ENCODE measurements at places on chromosomes 6 and 20.

GRCh38 chr6:40909811-40910210 is 129.2 kb downstream of the UNC5CL start:
- DNase-seq, result no peak

DNA sequence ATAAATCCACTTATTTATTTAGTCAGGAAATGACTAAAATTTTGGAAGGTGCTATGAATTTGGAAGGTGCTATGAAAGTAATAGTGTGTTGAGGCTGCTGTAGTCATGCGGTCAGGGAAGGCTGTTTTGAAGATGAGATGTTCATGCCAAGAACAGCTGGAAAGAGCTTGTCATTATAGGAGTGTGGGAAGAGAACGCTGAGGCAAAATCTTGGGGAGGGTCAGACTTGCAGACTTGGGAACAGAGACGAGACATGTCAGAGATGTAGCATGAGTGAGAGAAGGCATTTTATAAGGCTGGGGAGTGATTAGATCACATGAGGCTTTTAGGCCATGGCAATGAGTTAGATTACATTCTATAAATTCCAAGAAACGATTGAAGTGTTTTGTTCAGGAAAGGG is 124.0 kb upstream of the B3GAT2 start:
- DNase-seq, result no peak

- no peak for DNase-seq
Observed at GRCh38 chr20:49674383-49675352, 39.0 kb downstream of the B4GALT5 start.

DNA sequence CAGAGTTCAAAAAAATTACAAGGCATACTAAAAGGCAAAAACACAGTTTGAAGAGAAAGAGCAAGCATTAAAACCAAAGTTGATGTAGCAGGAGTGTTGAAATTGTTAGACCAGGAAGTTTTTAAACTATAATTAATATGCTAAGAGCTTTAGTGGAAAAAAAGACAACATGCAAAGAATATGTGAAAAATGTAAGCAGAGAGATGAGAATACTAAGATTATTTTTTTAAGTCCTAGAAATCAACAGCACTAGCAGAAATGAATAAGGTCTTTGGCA is 192.6 kb downstream of the ERMARD start:
- no peak for DNase-seq

DNA sequence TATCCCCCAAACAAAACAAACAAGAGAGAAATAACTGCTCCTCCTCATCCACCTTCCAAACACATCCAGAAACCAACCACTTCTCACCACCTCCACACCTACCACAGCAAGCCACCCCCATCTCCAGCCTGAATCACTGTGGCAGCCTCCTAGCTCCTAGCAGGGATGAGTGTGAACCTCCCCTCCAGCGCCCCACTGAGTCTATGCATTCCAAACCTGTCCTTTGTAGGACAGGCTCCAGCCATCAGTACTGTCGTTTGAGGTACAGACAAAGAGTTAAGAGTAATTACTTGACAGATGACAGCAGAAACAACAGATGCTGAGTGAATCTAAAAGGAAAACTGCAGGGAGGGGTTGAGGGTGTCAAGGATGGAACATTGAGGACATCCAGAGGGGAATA is 2.4 kb downstream of the METTL24 start:
- no peak for DNase-seq

DNA sequence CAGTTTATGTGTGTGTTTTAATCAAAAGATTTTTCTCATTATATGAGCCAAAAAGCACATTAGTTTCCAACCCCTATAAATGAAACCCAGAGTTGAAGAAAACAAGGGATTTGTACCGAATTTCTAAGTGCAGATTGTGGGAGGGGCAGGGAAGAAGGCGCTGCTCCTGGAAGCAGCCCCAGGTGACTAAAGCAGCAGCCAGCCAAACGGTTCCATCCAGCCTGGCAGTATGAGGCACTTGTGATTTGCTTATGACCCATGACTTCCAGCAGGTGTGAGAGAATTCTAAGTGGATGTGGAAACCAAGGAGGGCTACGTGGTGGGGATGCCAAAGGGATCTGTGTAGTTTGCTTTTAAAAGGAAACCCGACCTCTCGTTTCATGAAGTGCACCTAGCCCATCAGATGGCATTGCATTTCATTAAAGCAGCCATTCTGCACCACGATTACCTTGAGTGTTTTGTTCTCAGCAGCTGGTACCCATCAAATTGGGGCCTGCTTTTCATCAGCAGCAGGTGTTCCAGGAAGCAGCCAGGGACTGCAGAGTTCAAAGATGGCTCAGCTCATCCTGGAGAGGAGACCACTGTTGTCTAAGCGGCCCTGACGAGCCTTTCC is 79.1 kb downstream of the DTD1 start:
- DNase-seq, result no peak

- DNase-seq, result no peak
Observed at GRCh38 chr6:126976253-126976797, 142.1 kb upstream of the RSPO3 start.

DNA sequence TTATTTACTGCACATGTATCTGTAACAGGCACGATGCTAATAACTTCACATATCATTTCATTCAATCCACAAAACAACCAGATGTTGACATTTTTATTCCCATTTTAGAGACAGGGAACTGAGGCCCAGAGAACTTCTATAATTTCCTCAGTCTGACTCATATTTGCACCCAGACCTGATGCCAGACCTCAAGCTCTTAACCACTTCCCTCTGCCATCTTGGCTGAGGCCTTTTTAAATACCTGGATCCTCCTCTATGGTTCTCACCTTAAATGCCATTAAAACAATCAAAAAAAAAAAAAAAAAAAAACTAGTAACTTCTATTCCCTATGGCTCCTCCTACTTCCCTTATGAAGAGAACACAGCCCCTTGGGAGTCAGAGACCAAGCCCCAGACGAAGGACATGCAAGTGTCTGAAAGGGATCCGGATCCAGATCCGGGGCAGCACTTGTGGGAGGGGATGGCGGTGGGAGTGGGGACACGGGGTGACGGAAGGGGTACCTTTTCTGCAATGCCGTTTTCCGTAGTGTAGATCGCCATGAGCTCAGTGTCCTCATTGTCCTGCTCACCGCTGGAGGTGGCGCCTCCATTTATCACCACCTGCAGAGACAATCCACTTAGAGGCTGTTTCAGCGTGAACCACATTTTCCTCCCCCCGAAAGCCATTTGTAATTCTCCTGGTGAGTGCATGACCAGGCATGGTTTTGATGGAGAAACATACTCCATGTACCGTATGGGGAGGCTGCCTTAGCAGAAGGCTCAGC is 88.7 kb downstream of the SLC23A2 start:
- no peak for DNase-seq

DNA sequence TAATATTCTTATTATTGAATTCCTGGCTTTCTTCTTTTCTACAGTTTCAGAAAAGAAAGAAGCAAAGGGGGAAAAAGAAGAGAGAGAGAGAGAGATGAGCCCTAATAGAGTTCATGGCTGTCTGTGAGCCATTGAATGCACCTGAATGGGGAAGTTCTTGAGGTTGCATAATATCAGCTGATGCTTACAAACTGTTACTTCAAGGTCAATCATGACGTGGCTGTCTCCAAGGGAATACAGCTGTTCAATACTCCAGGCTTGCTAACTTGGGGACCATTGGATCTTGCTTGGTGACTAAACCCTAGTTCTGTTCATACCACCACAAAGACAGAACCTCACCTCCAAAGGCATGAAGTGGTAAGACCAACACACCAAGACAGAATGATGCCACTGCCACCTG is 180.4 kb downstream of the ADGRG6 start:
- DNase-seq, result no peak

DNA sequence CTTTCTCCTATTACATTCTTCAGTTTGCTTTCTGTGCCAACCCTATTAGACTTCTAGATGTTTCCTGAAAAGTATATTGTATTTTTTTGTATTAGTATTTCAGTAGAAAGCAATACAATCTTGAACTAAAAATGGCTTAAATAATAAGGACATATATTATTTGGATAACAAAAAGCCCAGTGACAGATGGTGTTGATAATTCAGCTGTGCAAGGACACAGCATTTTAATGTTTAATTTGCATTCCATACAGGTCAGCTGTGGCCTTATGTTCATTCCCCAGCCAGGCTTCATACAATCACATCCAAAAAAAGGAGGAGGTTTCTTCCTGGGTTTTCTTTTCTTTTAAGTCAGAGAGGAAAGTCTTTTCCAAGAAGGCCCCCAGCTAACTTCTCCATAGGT is 236.9 kb downstream of the CD109 start:
- no peak for DNase-seq

- no peak for DNase-seq
Observed at GRCh38 chr6:170516783-170517616, 36.1 kb downstream of the PSMB1 start.

DNA sequence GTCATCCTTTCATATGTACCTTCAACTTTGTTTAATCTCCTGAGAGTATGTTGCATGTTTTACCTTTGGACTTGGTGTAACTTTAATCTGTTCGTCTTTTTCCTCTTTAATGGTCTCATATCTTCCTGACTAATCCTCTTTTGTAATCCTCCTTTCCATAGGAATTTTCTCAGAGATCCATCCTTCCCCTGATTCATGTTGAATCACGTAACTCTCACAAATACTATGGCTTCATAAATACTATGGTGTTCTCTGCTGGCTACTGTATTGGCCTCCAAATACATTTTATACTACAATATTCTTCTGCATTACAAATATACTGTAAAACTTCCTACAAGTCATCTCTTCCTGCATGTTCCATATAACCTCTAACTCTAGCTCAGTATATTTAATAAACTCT is 317.7 kb upstream of the ADGRB3 start:
- no peak for DNase-seq

DNA sequence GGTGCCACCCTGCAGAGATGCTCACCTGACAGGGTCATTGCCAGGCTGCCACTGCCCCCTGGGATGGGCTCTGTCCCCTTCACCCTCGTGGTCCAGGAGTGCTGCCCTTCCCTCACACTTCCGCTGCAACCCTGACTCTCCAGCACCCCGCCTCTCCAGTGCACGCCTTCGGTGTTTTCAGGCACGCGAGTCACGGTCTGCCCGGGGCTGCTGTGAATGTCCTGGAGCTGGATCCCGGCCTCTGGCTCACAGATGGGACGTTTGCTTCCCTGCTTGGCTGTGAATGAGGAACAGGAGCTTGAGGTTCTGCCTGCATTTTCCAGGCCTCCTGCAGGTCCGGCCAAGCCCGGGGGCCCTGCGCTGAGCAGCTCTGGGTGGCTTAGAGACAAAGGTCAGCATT is 343.4 kb downstream of the SMOC2 start:
- DNase-seq, result no peak

- no peak for DNase-seq
Observed at GRCh38 chr6:149229096-149229495, 88.4 kb upstream of the TAB2 start.

- DNase-seq, result no peak
Observed at GRCh38 chr20:62557999-62558408, 82.2 kb upstream of the GATA5 start.

- no peak for DNase-seq
Observed at GRCh38 chr20:60411813-60412212, 453.6 kb downstream of the CDH26 start.

GRCh38 chr6:170173335-170173881 is 117.5 kb downstream of the DLL1 start:
- no peak for DNase-seq

GRCh38 chr6:95681736-95682135 is 104.4 kb downstream of the MANEA start:
- no peak for DNase-seq

DNA sequence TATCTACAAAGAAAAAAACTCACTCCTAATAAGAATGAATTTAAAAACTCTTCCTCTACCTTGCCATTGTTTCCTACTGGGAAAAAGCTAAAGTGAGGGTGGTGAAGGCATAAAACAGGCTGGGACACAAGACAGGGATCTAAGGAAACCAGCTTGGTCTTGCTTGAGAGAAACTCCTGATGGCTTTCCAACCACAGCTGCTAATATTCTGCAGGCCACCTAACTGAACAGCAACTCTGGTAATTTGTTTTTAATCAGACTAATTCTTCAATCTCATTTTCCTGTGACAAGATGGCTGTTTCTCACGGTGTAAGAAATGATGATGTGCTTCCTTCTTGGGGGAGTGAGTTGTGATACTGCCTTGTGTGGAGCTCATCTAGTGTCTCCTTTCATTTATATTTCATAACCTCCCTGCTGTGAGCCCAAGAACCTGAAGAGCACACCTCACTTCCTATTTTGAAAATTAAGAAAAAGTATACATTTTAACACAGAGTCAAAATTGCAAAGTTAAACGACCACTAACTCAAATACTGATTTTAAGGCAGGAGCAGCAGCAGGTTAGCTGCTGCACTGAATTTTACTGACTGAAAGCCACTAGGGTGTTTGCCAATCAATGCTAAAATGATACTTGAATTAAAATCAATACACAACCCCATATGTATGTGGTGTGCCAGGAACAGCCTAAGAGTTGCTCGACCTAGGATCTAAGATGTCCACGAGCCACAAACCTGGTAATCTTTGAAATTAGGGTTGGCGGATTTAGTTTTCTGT is 58.0 kb downstream of the BACH2 start:
- no peak for DNase-seq

- peak; percentile 79 for DNase-seq
Observed at GRCh38 chr6:26659042-26659999, at the start of gene ZNF322. Gene ZNF322 (minus strand): TSS chr6:26659746. CDS start chr6:26638553, 21,193 bp downstream.

DNA sequence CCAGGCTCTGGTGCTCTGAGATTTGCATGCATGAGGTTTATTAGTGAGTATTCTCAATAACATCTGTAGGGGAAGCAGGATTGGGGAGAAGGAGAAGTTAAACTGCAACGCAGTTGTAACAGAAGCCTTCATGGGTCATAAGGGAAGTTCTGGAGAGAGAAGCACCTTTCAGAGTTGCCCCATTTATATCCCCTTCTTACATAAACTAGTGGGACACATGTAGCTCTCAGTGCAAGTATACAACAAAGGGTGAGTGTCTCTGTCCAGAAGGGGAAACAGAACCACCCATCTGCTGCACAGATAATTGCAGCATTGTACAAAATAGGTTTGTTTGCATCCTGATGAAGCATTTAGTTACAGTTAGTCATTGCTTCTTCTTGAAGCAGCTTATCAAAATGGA is 4.3 kb upstream of the ADGB start:
- DNase-seq, result no peak

DNA sequence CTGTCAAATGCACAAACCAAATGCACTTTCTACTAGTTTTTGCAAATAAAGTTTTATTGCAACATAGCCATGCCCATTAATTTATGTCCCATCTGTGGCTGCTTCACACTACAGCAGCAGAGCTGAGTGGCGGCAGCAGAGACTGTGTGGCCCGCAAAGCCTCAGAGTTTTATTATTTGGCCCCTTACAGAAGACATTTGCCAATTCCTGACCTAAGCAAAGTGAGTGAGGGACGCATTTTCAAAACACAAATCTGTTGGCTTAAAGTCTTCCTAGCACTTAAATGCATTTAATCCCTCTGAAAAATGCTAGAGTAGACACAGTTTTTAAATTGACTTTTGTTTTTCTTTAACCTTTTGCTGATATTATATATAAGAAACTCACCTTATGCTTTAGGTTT is 126.4 kb downstream of the PHACTR3 start:
- no peak for DNase-seq

DNA sequence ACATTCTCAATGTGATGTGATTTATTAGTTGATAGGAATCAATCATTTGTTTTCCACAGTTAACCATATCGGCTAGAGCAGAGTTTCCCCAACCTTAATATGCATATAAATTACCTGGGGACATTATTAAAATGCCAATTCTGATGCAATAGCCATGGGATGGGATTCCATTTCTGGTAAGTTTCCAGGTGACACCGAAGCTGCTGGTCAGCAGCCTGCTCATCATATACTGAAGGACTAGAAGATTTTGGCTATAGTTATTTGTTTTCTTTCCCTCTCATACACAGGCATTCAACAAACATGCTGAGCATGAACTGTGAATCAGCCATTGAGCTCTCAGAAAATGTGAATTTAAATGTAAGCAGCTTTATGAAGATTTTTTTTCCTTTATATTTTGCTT is 35.8 kb downstream of the FBXO5 start:
- no peak for DNase-seq

- DNase-seq, result no peak
Observed at GRCh38 chr20:48695255-48695654, 132.5 kb downstream of the PREX1 start.
